ENCODE measurements at places on chromosomes 6 and 20.

DNA sequence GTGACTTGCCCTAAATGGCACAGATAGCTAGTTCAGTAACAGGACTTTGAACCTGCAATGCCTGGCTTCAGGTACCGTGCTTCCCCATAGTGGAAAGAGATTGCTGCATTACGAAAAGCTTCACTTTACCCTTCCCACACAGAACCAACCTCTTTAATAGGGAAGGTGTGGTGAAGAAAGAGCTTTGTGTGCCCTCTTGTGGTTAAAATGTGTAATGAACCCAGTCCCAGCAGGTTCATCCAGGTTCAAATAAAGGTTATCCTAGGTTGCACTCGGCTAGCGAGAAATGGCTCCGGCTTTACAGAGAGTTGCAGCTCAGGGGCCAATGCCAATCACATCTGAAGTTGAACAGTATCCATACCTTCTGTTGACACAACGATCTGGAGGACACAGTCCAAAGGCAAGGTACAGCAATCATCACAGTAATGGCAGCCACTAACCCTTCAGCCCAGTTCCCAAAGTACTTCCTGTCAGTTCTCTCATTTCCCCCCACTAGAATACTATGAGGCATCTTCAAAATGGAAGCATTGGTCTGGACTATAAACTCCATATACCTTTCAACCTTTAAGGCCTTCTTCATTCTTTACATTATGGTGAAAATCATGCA lies 3.0 kb downstream of the DEFB115 start:
- DNase-seq, result peak; percentile 48

DNA sequence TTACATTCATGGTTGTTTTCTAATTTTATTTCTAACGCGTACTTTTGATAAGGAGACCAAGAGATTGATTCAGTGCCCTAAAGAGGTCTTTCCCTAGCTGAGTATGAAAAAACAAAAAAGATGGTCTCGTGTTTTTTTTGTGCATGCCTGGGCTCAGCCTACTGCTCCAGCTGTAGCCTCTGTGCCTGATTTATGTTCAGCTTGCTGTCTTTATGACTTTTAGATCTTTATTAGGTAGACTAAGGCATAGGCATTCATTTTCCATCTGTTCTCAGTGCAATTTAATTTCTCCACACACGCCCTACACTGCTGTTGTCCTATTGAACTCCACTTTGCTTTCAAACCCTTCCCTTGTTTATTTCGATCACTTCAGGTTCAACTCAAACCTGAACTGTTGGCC lies 56.5 kb downstream of the OPRM1 start:
- no peak for DNase-seq

GRCh38 chr6:117776441-117776840 lies 101.2 kb downstream of the NUS1 start:
- no peak for DNase-seq

GRCh38 chr6:16840291-16840690 lies 79.0 kb upstream of the ATXN1 start:
- DNase-seq, result no peak

GRCh38 chr6:70353448-70353847 lies 50.6 kb upstream of the COL9A1 start:
- DNase-seq, result peak; percentile 22

DNA sequence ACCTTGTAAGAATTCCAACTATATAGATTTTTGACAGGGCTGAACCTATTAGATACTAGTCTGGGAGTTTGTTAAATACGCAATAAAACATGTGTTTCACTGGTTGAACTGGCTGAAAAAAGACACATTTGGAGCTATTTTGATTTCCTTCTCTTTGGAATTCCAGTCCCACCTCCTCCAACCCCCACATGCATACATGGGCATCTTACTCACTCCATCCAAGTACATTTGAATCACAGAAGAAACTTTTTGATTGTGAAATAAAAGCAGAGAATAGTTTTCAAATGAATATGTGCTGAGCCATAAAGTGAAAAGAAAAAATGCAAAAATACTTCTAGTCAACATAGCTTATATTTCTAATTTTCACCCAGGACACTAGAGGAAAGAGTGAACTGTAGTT lies 33.9 kb upstream of the STXBP5 start:
- DNase-seq, result no peak

DNA sequence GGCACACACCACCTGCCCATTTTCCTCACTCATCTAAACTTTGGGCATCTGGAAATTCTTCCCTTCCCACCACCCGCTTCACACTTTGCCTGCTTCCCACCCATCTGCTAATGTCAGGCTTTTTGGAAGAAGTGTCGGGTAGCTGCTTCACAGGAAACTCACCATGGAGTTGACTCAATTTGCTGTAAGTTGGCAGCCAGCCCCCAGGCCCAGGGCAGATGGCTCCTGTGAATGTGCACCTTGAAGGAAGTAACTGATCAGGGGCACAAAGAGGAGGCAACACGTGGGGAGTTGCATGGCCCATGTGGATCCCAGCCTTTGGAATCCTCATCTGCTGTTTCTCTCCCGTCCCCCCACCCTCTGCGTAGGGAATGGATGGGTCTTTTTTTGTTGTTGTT lies 87.3 kb downstream of the PPP1R14C start:
- no peak for DNase-seq

GRCh38 chr6:33904050-33904746 lies 100.4 kb upstream of the MLN start:
- no peak for DNase-seq

- DNase-seq, result no peak
Measured at GRCh38 chr6:79334674-79335073, 100.2 kb upstream of the HMGN3 start.

GRCh38 chr6:37882292-37882691 lies 62.8 kb downstream of the ZFAND3 start:
- no peak for DNase-seq

DNA sequence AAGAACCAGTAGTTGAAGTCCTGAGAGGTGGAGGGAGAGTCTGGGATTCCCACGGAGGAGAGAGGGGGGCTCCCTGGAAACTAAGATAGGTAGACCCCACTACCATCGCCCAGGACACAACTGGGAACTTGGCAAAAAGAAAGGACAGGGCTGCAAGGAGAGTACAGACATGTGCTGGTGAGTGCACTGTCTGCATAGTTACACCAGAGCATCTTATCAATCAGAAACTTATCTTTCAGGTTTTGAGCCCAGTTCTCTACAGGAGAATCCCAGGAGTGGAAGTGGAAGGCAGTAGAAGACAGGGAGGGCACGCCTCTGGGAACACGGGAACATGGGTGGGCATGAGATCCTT lies 12.2 kb downstream of the NFKBIL1 start:
- no peak for DNase-seq

DNA sequence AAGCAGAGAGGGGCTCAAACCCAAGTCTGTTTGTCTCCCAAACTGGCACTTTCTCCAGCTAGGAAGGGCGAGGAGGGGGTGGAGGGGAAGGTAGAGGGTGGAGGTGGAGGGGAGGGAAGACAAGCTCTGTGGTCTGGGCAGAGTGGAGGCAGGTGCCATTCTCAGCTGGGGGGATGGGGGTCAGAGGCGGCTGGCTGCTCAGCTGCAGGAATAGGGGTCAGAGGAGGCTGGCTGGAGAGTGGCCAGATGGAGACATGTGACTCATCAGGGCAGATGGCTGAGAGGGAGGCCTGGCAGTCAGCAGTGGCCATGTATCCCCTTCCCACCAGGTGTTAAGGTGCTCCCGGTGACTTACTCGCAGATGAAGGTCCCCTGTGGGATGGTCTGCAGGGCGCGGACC lies 3.5 kb upstream of the SLC44A4 start:
- no peak for DNase-seq

DNA sequence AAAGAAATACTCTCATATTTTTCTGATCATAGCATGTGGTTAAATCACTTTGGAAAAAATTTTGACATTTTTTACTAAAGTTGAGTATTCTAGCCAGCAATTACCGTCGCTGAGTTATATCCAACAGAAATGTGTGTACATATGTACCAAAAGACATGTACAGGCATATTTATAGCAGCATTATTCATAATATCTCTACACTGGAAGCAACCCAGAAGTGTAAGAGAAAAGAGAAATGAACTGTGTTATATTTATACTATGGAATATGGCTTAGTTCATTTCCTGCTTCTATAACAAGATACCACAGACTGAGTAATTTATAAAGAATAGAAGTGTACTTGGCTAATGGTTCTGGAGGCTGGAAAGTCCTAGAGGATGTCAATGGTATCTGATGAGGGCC lies 474.0 kb upstream of the GJE1 start:
- no peak for DNase-seq

Measured in Calu3 (cell line).